Omental fat pad (tissue), 4 donors: ENCODE measurements at places on chromosomes 4 and X. TPM values are rescaled to one million over a fixed set of nuclear protein-coding genes. Genes with fewer than 3 reads are reported as not detected.

The C4orf51 gene
- total RNA-seq, result not detected

The PAGE1 gene
- not detected for total RNA-seq

The NPNT gene
- total RNA-seq, result 28.7 TPM

The KLF8 gene
- 18.9 TPM for total RNA-seq

The PABPC5 gene
- 1.7 TPM for total RNA-seq

The AFP gene
- not detected for total RNA-seq

The SOWAHD gene
- total RNA-seq, result not detected

The SMIM10 gene
- 9.3 TPM for total RNA-seq

The PPEF1 gene
- total RNA-seq, result not detected

The TMEM31 gene
- total RNA-seq, result not detected

The AREG gene
- 202 TPM for total RNA-seq

The CCNG2 gene
- total RNA-seq, result 64.8 TPM

The PLCXD1 gene
- total RNA-seq, result 28.8 TPM

The CLDN34 gene
- total RNA-seq, result not detected

The TCP11X2 gene
- total RNA-seq, result not detected

The ADAMTS3 gene
- 12.5 TPM for total RNA-seq

The MCF2 gene
- total RNA-seq, result 0.28 TPM

The PCDH18 gene
- 40.6 TPM for total RNA-seq

The RAB39B gene
- total RNA-seq, result 0.32 TPM

The MAGEB4 gene
- not detected for total RNA-seq

The EDNRA gene
- 3.5 TPM for total RNA-seq

The NDUFB11 gene
- 40.4 TPM for total RNA-seq

The DCAF12L1 gene
- total RNA-seq, result not detected

The USP17L21 gene
- not detected for total RNA-seq

The KLHL34 gene
- not detected for total RNA-seq

The GPR143 gene
- 1.1 TPM for total RNA-seq

The CENPVL1 gene
- total RNA-seq, result not detected

The LAS1L gene
- total RNA-seq, result 31.4 TPM

The MTCP1 gene
- total RNA-seq, result 2.9 TPM

The DSPP gene
- not detected for total RNA-seq

The HHIP gene
- total RNA-seq, result 12.7 TPM

The NEUROG2 gene
- not detected for total RNA-seq

The ACSL4 gene
- total RNA-seq, result 175 TPM

The SPARCL1 gene
- 438 TPM for total RNA-seq

The MAGEA9B gene
- total RNA-seq, result not detected

The GABRQ gene
- not detected for total RNA-seq

The SPANXA2 gene
- not detected for total RNA-seq

The PAK3 gene
- total RNA-seq, result 2.7 TPM

The GLUD2 gene
- total RNA-seq, result 6.7 TPM

The H2BW2 gene
- not detected for total RNA-seq

The ZCCHC12 gene
- 0.72 TPM for total RNA-seq

The BCOR gene
- 15.9 TPM for total RNA-seq

The PRR32 gene
- total RNA-seq, result not detected

The MAMLD1 gene
- total RNA-seq, result 7.9 TPM

The RGN gene
- 1.4 TPM for total RNA-seq

The PF4V1 gene
- not detected for total RNA-seq

The SPANXB1 gene
- total RNA-seq, result not detected

The NEIL3 gene
- not detected for total RNA-seq

The TMSB15C gene
- 0.60 TPM for total RNA-seq
